ENCODE measurements at places on chromosomes 11 and 22.

GRCh38 chr22:21099578-21099977 lies 53.8 kb downstream of the LRRC74B start:
- DNase-seq, result no peak
- H3K4me1 ChIP-seq, result peaks cover 4% of the 10 kb centered on the region
- no peak overlapping the region for H3K4me3 ChIP-seq
- no peaks in the 10 kb centered on the region for H3K36me3 ChIP-seq

DNA sequence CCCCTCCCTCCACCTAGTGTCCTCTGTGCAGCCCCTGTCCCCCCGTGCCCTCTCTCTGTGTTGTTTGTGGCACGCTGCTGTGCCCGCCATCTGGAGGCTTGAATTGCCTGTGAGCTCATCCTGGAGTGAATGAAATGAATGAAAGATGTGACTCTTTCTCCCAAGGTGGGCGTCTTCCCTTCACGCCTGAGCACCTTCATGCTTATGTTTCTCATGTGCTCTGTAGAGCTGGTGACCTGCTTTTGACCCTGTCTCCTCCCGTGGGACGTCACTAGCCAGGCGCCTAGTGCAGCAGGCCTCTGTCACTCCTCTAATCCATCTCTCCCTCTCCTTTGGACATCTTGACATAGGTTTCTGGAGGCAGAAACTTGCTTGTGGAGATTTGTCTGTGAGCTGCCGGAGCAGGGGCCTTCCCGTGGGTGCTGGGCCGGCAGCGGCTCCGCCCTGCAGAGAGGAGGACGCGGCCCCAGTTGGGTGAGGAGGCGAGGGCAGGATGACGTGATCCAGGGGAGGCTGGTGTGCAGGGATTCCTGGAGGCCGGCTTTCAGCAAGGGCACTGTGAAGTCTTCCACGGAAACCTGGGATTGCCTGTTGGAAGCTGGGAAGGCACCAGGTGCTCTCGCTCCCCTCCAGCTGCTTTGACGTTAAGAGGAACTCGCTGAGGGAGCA lies 40.6 kb downstream of the MUC6 start:
- H3K4me1 ChIP-seq, result no peaks in the 10 kb centered on the region
- H3K27ac ChIP-seq, result no peak overlapping the region
- no peak overlapping the region for H3K4me3 ChIP-seq
- H3K36me3 ChIP-seq, result peaks cover 42% of the 10 kb centered on the region

GRCh38 chr22:27116312-27117086 lies 459.1 kb downstream of the MIAT start:
- peaks cover 17% of the 10 kb centered on the region for H3K4me1 ChIP-seq
- no peak overlapping the region for H3K4me3 ChIP-seq
- no peak for DNase-seq
- no peak overlapping the region for H3K27ac ChIP-seq
- H3K36me3 ChIP-seq, result no peaks in the 10 kb centered on the region

- no peak for DNase-seq
- H3K36me3 ChIP-seq, result no peaks in the 10 kb centered on the region
- H3K27ac ChIP-seq, result no peak overlapping the region
Observed at GRCh38 chr11:103228807-103229206, 119.6 kb downstream of the DYNC2H1 start.
